Fibroblast of lung (primary cell): ENCODE measurements at places on chromosomes 7 and 10.
A peak's percentile ranks its signal among the peaks of the same experiment; 100 is the strongest.

DNA sequence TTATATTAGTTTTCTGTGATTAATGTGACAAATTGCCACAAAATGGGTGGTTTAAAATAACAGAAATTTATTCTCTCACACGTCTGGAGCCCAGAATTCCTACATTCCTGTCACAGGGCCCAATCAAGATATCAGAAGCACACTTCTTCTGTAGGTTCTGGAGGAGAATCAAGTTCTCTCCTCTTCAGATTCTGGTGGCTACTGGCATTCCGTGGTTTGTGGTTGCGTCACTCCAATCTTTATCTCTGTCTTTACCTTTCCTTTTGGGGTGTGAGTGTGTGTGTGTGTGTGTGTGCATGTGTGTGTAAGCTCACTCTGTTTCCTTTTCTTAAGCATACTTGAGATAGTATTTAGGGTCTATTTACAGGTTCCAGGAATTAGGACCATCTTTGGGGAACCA is 115.5 kb upstream of the DKK1 start:
- DNase-seq = peak; percentile 12

GRCh38 chr10:110755781-110756180 is 111.6 kb downstream of the RBM20 start:
- no peak for DNase-seq

DNA sequence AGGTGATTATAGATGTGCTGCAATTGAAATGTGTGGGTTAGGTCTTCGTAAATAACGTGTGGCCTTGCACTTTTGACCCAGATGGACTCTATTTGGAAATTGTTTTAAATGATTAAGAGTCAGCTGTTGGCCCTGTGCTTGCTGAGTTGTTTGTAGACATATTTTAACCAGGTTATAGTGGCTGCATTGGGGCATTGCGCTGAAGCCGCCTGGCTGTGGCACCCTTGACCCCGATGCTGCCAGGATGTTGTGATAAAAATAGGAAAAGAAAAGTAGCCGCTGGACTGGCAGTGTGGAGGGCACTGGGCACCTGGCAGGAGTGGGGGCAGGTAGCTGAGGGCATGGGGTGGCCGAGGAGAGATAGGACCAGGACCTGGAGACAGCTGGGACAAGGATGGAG is 13.4 kb downstream of the LRRC27 start:
- DNase-seq = no peak

GRCh38 chr7:43108255-43109011 is 4.0 kb upstream of the HECW1 start:
- DNase-seq = peak; percentile 37

- DNase-seq = no peak
Measured at GRCh38 chr7:116324582-116324981, 114.2 kb downstream of the TES start.

- no peak for DNase-seq
Measured at GRCh38 chr10:59997827-59998525, 91.6 kb upstream of the CCDC6 start.

DNA sequence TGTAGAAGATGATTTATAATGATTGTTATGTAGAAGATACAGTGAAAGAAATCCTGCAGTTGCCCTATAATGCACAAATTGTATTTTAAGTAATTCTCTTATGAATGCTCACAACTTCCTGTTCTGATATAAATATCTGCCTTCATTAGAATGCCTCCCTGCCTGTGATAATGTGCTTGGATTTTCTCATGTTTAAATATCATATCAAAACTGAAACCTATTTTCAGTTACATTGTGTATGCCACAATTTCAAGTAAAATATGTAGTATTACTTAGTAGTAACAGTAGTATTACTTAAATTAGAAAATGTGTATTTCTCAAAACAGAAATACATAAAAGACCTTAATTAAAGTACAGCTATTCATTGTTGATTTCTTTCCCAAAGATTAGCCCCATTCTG is 41.1 kb upstream of the TFEC start:
- no peak for DNase-seq

GRCh38 chr10:9227679-9228365 is 1173.3 kb downstream of the GATA3 start:
- no peak for DNase-seq

DNA sequence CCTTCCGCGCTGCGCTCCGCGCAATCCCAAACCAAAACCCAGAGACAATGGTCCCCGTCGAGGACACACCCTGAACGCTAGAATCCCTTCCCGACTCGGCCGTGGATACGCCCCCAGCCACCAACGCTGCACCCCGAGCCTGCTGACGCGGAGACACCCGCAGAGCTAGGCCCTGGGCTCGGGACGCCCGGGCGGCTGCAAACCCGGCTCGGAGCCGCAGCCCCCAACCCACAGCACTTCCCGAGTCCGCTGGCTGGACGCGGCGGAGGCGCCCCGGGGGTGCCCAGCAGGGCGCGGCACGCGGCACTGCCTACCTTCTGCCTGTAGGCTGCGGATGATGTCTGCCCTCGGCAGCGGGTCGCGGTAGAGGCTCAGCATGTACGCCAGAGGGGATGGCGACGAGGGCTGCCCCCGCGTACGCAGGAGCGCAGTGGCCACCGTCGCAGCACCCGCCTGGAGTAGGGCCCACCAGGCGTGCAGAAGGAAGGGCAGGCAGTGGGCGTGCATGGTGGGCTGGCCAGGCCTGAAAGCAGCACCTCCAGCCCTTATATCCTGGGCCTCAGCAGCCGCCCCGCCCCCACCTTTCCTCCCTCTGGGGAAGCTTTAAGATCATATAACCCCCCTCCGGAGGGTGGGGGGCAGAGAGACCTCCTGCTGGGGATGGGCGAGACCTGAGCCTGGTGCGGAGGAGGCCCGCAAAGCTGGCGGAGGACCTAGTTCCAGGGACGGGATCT is at the start of gene NODAL:
Gene NODAL (minus strand): TSS at position 521 of the 734 bp plus-strand sequence. CDS start 14 bp downstream, at position 507.
- DNase-seq = no peak

DNA sequence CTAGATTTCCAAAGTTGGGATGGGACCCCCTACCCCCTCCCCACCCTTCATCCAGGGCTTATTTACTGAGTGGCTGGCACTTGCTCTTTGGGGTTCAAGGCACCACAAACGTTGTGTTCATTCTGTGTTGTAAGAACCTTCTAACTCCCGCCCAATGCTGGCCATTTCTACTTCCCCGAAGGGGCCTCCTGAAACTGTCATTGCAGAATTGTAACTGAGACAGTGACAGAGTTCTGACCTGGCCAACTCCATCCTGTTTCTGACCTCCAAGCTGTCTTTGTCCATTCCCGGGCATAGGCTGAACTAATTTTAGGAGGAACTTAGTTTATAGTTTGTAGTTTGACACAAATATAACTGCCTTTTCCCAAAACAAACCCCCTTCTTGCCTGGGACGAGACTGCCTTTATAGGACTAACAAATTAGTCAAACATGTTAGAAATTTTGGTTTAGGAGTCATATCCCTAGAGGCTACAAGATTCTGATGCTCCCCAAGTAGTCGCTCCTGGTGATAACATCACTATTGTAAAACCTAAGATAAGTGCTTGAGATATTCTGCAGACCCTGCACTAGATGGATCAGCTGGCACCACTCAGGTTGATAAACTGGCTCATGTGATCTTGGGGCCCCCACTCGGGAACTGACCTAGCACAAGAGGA is 34.8 kb upstream of the ZMIZ2 start:
- no peak for DNase-seq

DNA sequence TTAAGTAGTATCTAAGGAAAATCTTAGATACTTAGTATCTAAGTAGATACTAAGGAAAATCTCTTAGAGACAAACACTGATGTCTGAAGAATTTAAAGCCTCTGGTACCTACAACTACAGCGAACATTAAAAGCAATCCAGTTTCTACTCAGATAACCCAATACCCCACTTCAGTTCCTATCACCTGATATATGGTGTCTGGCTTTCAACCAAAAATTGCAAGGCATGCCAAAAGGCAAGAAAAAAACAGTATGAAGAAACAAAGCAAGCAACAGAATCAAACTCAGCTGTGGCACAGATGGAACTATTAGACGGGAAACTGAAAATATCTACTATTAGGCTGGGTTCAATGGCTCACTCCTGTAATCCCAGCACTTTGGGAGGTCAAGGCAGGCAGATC is 31.1 kb downstream of the ARHGAP12 start:
- DNase-seq = peak; percentile 41

DNA sequence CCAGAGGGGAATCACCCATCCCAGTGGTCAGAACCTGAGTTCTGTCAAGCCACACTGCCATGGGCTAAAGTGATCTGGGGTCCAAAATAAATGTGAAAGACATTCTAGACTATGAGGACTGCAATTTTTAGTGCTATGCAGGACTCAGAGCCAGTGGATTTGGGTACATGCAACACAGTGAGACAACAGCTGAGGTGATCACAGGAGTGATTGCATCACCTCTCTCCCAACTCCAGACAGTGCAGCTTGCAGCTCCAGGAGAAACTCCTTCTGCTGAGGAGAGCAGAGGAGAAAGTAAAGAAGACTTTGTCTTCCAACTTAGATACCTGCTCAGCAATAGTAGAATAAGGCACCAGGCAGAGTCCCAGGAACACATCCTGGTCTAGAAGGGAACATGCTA is 682.0 kb upstream of the POT1 start:
- no peak for DNase-seq

DNA sequence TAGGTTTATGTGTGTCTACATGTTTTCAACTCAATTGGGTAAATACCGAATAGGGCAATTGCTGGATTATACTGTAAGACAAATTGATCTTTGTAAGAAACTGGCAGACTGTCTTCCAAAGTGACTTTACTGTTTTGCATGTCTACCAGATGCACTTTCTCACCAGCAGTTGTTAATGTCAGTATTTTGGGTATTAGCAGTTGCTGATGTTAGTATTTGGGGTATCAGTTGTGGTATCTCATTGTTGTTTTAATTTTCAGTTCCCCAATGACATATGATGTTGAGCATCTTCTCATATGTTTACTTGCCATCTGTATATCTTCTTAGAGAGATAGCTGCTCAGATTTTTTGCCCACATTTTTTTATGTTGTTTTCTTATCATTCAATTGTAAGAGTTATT is 10.6 kb downstream of the PDE6C start:
- no peak for DNase-seq

DNA sequence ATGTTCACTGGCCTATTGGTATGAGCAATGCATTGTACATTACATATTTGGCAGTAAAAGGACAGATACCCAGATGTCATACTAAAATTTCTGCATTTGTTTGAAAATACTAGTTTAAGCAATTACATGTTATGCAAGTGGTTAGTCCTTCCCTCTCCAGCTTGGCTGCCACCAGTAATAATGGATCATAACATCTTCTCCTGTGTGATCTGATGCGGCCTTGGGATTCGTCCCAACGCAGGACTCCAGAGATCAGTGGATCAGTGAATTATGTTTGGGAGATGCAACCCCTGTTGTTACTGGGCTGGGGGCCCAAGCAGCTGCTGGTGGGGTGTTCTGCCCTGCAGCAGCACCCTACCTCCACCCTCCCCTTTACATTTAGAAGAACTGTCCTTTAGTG is 11.2 kb upstream of the PDK4 start:
- no peak for DNase-seq

DNA sequence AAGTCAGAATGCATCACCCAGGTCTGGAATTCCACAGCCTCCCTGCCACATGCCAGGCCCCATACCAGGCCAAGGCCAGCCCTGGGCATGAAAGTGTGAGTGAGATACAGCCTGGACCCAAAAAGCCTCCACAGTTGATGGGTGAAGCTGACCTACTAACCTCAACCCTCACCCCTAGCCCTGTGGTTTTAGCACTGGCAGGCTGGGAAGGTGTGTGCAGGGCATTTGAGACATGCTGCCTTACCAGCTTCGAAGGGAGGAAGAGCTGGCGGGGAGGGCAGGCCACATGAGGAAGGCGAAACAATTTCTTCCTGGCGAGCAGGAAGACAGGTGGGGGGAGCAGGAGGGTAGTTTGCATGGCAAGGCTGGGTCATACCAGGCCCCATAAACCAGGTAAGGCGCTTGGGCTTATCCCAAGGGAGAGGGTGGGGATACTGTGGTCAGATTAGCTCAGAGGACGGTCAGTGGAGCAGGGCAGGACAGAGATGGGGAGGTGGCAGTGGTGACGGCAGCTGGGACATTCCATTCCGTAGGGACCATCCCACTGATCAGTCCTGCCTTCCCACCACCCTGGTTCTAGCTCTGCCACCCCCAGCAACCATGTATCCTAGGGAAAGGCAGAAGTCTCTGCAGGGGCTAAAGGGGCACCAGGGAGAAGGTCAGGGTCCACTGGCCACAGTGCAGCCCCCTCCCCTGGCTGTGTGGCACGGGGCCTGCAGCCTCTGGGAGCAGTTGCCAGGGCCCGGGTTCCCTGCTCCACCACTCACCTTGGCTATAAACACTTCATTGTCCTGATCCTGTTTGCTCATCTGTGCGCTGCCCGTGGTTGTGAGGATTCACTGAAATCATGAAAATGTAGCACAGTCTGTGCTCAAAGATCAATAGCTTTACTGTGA is 155.8 kb downstream of the NRF1 start:
- no peak for DNase-seq

- peak; percentile 40 for DNase-seq
Measured at GRCh38 chr7:158587162-158588084, at the start of gene PTPRN2. Gene PTPRN2, minus strand, starts transcription at chr7:158587823.

- DNase-seq = no peak
Measured at GRCh38 chr7:25238066-25238725, 9.9 kb upstream of the NPVF start.

DNA sequence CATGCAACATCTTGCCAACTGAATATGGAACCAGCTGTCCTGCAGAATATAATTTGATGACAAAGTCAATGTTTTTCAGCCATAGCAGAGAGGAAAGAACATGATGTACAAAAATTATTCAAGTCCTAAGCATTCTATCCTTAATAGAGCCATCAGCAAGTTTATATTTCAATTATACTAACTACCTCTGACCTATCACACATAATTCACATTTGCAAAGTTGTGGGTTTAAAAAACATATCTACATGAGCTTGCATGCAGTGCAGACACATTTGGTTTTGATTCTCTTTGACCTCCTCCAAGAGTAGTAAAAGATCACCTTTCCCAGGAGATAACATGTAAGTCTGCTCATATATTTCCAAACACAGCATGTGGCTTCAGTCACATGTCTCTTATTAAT is 126.0 kb upstream of the FGFR2 start:
- DNase-seq = no peak

GRCh38 chr7:73735528-73735905 is 3.1 kb downstream of the ABHD11 start:
- DNase-seq = no peak

GRCh38 chr7:107321611-107322010 is 148.2 kb upstream of the GPR22 start:
- DNase-seq = no peak

GRCh38 chr7:47040795-47041347 is 541.0 kb downstream of the TNS3 start:
- DNase-seq = peak; percentile 28

GRCh38 chr10:131549116-131549515 is 237.6 kb upstream of the TCERG1L start:
- DNase-seq = no peak
